ENCODE measurements at places on chromosomes 13 and 19.
A peak's percentile ranks its signal among the peaks of the same experiment; 100 is the strongest.

DNA sequence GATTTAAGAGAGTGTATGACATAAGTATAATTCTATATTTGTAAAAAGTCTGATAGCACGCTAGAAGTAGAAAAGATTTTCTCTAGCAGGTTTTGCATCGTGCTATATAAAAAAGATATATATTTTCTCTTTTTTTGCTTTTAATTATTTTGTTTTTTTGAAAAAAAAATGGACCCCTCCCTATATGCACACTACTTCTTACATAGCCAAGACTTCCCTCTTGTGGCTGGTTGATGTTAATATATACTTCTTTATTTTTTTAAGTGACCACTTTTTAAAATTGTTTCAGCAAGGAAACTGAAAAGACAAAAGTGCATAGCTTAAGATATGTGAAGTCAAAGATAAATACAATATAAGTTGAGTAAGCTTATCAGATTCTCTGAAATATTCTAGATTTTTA, 1202.8 kb downstream of the DIAPH3 start:
- no peak for DNase-seq

DNA sequence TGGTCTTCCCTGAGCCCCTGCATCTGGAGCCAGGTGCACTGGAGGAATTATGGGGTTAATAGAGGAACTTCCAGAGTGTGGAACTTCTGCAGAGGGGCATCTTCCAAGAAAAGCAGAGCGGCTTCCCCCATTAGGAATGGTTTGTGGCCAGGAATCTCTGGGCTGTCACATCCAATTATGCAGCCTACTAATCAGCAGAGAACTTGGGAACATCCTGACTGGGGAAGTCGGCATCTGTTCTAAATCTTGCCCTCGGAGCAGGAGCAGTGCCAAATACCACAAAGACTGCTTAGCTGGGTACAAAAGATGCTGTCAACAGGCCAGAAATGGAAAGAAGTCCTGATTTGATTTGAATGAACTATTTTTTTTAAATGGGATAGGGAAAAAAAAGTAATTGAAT, 435.1 kb downstream of the ZNF536 start:
- no peak for DNase-seq

DNA sequence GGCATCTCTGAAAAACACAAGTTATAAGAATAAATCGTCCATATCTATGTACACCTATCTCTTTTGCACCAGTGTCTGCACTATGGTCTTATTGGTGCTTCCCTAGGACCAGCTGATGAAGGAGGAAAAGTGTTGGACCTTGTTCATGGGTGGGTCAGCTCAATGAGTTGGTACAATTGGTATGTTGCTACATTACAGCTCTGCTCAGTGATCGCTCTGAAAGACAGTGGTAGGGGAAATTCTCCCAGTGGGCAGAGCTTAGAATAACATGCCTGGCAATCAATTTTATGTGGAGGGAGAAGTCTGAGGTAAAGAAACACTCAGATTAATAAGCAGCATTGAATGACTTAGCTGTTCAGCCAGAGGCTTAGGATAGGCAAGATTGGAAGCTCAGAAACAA, 138.7 kb upstream of the KL start:
- DNase-seq = no peak

GRCh38 chr13:109241160-109241559, 545.2 kb downstream of the IRS2 start:
- DNase-seq = no peak

GRCh38 chr13:25391932-25392331, 20.2 kb downstream of the ATP8A2 start:
- DNase-seq = no peak

- no peak for DNase-seq
Measured at GRCh38 chr19:31152906-31153305, 196.3 kb downstream of the TSHZ3 start.

- DNase-seq = no peak
Measured at GRCh38 chr13:74641586-74641985, 507.4 kb upstream of the KLF12 start.

GRCh38 chr19:18697680-18698079, 14.2 kb downstream of the CRTC1 start:
- DNase-seq = peak; percentile 53

DNA sequence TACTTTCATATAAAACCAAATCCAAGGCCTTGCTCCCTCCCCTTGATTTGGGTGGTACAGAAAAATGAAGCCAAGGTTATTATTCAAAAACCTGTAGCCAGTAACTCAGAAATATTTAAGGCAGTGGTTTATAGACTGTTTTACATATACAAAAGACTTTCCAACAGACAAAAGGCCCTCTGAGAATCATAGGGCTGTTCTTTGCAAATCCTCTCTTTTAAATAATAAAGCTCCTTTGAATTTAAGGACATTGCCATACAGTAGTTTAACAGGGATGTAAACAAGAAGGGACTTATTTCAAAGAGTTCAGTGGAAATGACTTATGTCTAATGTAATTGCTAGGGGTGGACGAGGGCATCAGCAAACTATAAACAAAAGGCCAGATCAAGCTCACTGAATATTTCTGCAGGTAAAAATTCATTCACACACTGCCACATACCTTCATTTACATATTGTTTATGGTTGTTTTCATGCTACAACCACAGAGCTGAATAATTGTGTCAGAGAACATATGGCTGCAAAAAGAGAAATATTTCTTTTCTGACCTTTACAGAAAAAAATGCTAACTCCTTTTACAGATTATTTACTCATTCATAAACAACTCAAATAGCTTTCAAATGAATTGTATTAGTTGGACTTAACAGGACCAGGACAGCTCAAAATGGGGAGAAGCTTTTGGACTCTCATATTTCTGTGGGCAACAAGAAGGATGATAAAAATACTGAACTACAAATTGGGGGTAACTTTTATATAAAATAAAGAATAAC, 665.6 kb downstream of the SLITRK1 start:
- DNase-seq = no peak

All from NCI-H446 (cell line).